Aorta (tissue), 5 donors: ENCODE measurements at places on chromosomes 1 and 21.

DNA sequence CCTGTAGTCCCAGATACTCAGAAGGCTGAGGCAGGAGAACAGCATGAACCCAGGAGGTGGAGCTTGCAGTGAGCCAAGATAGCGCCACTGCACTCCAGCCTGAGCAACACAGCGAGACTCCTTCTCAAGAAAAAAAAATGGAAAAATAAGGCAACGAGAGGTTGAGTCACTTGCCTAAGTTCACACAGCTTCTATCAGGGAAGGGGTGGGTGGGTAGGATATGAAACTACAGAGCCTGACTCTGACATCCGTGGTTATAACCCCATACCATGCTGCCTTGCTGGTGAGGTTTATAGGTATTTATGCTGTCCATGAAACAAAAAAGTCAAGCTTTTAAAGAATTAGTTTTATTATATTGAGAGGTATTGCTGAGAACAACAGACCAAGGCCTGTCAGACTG lies 61.5 kb upstream of the RAB4A start:
- no peak for DNase-seq

DNA sequence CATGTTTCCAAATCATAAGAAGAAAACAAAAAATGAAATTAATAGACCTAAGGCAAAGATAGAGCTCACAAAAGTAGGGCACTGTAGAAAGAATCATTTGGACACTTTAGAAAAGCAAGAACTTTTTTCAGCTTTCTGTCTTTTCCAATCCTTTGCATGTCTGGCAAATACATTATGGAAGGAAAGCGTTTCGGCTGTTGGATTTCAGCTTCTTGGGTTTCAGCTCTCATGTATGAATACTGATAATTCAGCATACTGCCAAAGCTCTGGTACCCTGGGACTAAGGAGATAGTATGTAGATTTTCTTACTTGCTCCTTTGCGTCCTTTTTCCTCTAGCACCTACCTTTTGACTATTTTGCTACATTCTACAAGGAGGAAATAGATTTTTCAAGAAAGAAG lies 375.9 kb downstream of the BRINP3 start:
- no peak for DNase-seq

- DNase-seq = no peak
Measured at GRCh38 chr1:78474092-78474491, 16.7 kb upstream of the PTGFR start.

DNA sequence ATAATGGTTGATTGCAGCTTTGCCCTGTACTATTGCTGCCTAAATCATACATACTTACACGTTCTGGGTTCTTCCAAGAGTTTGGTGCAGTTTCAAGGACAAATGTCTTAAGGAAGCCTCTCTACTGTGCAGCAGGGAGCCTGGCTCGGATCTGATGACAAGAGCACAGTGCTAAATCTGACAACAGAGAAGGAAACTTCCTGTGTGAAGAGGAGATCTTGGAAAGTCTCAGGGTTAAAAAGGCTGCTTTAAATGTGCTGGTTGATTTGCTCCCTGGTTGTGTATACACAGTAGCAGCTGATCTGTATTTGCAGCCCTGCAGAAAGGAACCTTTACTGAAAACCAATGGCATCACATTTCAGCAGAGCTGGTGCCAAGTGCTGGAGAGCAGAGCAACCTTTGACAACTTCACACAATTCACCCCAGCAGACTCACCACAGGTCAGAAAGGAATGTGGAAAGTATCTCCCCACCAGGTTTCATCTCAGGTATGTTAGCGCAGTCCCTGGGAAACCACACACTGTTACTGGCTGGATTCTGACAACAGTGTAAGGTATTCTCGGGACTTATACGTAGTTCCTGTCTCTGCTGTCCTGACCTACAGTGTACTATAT lies 355.0 kb upstream of the ESRRG start:
- DNase-seq = no peak

- no peak for DNase-seq
Measured at GRCh38 chr21:22374218-22374969, 1376.2 kb downstream of the NCAM2 start.

DNA sequence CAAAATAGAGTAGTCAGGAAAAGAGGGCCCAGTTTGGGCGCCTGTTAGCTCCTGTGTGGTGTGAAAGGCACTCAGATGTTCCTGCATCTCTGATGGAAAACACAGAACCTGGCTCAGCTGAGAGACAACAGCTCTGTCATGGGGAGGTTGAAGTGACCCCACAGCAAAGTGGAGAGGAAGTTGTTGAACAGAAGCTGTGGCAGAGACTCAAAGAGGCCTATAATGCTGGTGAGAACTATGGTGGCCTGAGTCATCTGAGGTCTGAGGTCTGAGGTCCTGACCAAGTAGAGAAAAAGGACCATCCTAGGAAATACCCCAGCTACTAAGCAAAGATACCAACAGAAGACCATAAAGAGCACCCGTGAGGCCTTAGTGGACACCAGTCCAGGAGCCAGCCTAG lies 45.6 kb upstream of the JAK1 start:
- DNase-seq = no peak

- DNase-seq = no peak
Measured at GRCh38 chr1:84698151-84699110, 8.2 kb upstream of the SSX2IP start.

DNA sequence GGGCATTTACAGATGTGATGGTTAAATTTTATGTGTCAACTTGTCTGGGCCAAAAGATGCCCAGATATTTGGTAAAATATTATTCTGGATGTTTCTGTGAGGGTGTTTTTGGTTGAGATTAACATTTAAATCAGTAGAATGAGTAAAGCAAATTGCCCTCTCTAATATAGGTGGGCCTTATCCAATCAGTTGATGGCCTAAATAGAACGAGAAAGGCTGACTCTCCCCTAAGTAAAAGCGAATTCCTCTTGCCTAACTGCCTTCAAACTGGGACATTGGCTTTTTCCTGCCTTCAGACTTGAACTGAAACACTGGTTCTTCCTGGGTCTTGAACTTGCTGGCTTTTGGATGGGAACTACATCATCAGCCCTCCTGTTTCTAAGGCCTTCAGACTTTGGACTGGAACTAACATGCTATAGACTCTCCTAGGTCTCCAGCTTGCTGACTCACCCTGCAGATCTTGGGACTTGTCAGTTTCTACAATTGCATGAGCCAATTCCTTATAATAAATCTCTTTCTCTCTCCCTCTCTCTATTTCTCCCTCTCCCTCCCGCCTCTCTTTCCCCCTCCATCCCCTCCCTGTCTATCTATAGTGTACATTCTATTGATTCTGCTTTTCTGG lies 10.2 kb upstream of the NAV1 start:
- no peak for DNase-seq

DNA sequence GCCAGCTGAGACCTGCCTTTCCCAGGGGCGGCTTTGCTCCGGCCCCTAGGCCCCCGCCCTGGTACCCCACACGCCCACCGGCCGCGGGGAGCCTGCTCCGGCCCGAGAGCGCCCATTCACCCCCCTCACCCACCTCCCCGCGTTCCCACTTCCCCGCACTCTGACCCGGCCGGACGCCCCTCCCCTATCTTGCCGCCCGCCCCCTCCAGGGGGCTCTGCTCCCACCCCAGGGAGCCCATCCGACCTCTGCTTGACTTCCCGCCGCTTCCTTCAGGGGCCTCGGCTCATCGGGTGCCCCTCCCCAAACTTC lies 466 bp downstream of the HTR6 start:
- no peak for DNase-seq

DNA sequence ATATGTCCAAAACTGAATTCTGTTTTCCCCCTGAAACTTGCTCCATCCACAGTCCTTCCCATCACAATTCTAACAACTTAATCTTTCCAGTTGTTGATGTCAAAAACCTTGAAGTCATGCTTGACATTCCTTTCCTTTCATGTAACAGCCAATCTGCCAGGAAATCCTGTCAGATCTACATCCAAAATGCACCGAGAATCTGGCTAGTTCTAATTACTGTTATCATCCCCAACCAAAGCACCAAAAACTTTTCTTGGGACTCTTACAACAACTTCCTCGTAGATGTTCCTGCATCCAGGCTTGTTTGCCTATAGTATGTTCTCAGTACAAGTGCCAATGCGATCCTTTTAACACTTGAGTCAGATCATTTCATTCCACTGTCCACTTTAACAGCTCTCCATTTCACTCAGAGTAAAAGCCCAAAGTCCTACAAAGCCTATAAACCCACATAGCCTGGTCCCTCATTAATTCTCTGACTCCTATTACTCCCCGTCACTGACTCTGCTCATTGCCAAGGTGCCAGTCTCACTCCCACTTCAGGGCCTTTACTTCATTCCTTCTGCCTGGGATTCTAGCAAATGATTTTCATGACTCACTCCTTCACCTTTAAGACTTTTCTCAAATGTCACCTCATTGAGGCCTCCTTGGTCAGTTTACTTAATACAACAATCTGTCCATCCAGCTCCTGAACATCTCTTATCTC lies 493.2 kb upstream of the NFIA start:
- no peak for DNase-seq

DNA sequence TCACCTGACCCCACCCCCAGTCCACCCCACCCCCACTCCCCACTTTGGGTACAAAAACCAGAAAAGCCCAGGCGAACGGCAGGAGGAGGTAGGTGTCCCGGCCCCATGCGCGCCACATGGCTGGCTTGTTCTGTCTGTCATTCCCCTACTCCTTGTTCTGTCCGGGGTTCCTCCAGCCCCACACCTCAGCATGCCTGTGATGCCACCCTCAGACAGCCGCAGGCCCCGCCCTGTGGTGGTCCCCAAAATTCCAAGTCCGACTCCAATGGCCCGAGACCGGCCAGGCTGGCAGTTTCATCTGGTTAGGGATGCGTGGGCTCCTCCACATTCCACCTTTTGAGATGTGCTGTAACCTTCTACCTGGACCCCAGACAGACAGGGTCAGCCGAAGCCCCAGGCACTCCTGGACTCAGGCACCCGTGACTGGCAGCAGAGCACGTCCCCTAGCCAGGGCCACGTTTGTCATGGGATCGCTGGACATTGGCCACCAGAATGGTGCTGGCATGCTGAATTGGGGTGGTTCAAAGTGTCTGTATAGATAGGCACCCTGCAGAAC lies 94.4 kb downstream of the WDR4 start:
- no peak for DNase-seq

DNA sequence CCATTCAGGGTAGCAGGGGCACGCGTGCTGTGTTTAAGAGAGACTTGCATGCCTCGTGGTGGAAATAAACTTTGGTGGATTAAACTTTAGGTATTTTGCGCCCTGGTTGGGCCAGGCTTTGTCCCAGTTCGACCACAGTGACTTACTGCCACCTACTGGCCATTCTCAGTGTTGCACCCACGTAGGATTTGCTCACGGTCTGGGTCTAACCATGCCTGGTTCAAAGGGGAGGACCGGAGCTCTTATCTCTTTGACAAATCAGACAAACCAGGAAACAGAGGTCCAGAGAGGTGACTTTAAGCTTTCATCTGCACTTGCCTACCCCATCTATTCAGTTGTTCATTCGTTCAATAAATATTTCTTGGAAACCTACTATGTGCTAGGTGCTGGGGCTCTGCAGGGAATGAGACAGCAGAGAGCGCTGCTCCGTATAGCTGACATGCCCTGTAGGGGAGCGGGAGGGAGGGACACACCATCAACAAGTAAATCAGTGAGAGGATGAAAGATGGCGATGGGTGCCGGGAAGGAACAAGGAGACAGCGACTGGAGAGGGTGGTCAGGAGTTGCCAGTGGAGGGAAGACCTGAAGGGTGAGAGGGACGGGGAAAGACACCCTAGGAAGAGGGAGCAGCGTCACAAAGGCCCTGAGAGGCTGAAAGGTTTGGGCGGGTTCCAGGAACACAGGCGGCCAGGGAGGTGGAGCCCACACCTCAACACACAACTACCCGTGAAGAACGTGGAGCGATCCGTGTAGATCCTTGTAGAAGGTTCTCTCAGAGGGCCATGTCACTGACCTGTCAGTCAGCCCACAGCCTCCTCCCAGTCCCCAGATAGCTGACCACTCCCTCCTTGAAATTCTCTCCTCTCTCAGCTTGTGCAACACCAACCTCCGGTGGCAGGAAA lies 27.2 kb upstream of the TINAGL1 start:
- peak; percentile 89 for DNase-seq

- DNase-seq = no peak
Measured at GRCh38 chr1:115951560-115951959, 24.8 kb upstream of the SLC22A15 start.

DNA sequence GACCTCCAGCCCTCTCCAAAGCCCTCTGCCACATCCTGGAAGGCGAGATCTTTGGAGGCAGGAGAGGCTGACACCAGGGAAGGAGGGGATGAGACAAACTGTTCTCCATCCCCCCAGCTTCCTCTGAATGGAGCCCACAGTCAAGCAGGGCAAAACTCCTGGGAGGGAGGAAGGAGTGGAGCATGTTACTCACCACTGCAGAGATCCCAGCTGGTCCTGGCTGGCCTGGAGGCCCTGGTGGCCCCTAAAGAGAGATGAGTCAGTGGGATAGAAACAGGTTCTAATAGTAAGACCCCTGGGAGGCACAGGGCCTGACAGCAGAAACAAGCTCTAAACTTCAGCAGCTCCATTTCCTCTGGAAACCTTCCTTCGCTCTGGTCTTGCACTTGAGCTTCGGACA lies 14.0 kb upstream of the PEF1 start:
- DNase-seq = peak; percentile 62

- DNase-seq = no peak
Measured at GRCh38 chr21:42282715-42283114, 32.5 kb downstream of the TFF3 start.

DNA sequence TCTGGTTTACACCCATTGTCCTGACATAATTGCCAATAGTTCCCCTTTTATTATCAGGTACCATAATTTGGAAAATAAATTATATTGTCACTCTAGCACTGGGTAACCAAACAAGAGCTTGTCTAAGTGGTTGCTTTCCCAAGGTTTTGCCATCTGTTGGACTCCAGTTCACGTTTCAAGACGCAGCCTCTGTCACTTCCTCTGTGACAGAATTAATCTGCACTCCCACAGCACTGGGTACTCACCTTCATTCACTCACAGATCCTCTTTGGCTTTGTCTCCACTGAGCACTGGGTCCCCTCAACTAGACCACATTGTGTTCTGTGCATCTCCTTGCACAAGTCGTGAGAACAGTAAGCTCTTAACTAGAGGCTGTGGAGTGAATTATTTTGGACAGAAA lies 123.6 kb upstream of the JUN start:
- no peak for DNase-seq

DNA sequence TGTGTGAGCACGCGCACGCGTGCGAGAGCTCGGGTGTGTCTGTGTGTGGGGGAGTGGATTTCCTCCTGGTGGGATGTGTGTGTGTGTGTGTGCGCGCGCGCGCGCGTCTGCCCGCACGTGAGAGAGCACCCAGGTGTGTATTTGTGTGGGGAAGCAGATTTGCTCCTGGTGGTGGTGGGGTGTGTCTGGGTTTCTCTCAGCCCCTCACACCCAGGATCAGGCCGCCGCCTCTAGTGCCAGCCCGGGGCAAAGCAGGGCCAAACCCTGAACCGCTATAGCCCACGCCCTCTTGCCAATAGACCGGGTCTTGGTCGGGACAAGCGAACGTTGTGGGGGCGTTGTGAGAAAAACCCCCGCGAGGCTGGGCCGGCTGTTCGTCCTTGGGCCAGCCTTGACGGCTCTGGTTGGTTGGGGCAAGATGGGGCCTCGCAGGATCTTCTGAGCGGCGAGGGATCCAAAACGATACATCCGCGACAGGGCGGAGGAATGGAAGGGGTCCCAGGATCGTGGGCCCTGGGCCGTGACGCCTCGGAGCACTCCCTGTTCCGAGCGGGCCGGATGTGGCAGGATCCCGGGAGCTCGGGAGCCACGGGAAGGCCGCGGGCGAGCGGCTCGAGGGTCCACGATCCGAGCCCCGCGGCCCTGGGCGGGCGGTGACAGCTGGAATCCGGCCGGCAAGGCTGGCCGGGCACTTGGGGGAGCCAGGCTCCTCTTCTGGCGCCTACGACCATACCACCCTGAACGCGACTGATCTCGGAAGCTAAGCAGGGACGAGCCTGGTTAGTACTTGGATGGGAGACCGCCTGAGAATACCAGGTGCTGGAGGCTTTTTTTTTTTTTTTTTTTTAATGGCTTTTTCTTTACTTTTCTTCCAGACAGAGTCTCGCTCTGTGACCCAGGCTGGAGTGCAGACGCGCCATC lies 68.2 kb downstream of the RNF187 start:
- no peak for DNase-seq
